CD4-positive, alpha-beta T cell treated with Interleukin-6 at 100 ng/mL for 8 hours (primary cell): ENCODE measurements at places on chromosomes 5 and 9.

- DNase-seq, result no peak
Measured at GRCh38 chr5:107402434-107403227, 268.1 kb downstream of the EFNA5 start.

GRCh38 chr5:2387250-2387633, 364.2 kb downstream of the IRX2 start:
- DNase-seq, result no peak

- DNase-seq, result no peak
Measured at GRCh38 chr5:37553720-37554404, 174.7 kb downstream of the WDR70 start.

- DNase-seq, result no peak
Measured at GRCh38 chr5:180391276-180391675, 38.1 kb upstream of the GFPT2 start.

GRCh38 chr5:36769129-36769770, 107.3 kb upstream of the NIPBL start:
- DNase-seq, result no peak
